ENCODE measurements at places on chromosomes 5 and 9.

DNA sequence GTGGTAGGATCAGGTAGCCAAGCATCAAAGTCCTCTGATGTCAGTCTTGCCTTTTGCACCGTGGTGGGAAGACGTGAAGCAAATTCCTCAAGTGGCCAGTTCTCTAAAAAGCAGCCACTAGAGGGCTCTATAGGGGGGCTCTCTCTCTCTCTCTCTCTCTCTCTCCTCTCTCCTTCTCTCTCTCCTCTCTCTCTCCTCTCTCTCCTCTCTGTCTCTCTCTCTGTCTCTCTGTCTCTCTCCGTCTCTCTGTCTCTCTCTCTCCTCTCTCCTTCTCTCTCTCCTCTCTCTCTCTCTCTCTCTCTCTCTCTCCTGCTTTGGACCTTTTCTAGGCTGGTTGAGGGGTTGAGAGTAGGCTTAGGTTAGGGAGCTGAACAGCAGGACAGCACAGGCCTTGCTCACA lies 13.9 kb upstream of the OSMR start:
- DNase-seq = peak; percentile 45

DNA sequence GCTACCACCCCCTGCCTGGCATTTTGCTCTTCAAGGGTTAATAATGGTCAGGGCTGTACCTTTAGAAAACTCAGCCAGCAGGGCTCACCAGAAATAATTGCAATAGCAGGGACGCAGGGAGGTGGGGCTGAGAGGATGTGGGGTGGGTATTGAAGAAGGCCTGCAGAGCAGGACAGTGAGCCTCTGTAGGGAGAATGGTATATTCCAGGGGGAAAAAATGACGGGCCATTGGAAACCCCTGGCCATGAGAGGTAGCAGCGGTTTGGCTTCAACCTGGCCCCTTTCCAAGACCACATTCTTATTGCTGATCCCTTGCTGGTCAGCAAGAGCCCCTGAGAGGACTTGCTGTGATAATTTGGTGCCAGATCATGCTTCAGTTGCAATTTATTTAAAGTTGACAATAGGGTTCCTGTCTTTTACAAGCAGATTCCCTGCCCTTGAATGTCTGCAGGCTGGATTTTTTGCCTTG lies 36.7 kb upstream of the CTNNA1 start:
- peak; percentile 61 for DNase-seq

GRCh38 chr5:179816796-179817469 lies 3.8 kb upstream of the SQSTM1 start:
- DNase-seq = peak; percentile 86

- DNase-seq = peak; percentile 48
Measured at GRCh38 chr5:66742083-66742895, 146.1 kb downstream of the MAST4 start.

DNA sequence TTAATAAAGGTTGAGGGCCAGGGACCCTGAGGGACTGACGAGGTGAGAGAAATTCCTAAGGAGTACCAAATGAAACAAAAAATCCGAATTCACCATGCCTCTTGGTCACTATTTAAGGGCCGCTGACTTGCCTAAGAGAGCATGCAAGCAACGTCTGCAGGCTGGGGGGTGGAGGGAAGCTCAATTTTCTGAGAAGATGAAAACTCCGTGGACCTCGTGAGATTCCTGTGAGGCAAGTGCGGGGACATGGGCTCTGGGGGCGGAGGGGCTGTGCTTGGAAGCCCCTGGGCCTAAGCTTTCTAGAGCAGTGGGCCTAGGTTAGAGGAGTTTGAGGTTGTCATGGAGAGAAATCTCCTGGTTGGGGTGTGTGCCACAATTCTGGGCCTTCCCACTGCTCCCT lies 27.5 kb downstream of the NTRK2 start:
- no peak for DNase-seq

DNA sequence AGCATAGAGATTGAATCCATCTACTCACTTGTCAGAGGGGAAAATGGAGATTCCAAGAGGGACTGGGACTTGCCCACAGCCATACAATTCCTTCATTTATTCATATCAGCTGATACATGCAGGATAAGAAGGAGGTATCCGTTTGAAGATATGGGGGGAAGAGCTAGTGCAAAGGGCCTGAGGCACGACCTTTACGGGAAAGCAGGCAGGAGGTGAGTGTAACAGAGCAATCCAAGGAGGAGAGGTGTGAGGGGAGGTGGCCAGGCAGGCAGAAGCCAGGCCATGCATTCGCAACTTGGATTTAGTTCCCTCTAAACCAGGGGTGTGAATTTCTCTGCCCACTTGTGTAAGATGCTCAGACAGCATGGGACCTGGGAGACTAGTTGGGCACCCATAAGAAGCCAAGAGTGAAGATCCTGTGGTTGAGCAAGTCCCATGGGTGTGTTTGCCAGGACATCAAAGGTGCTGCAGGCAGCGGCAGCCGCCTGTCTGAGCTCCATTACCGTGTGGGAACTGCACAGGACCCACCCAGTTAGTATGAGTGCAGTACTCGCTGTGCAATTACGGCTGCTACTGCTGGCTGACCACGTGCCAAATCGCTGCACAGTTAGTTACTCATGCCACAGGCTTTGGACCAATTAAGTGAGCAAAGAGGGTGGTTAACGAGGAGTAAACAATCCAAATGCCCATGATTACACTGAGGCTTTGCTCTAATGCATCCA lies 31.4 kb upstream of the FAT2 start:
- DNase-seq = no peak

DNA sequence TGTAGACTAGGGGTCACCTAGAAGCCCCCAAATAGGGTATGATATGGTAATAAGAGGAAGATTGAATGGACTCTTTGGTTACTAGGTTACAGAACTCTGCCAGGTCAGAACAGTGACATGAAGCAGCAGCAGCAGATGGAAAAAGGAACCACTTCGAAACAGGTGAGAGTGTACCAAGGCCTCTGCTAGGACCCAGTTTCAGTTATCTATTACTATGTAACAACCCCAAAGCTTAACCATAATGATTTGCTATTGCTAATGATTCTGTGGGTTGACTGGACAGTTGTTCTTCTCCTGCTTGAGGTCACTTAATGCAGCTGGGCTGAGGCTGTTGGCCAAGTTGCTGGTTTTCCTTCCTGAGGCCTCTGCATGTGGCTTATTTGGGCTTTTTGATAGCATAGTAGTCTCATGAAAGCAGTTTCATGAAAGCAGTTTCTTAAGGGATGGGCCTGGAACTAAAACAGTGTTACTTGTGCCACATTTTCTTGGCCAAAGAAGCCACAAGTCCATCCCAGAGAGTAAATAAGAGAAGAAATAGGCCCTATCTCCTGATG lies 17.6 kb downstream of the C9orf43 start:
- DNase-seq = no peak

DNA sequence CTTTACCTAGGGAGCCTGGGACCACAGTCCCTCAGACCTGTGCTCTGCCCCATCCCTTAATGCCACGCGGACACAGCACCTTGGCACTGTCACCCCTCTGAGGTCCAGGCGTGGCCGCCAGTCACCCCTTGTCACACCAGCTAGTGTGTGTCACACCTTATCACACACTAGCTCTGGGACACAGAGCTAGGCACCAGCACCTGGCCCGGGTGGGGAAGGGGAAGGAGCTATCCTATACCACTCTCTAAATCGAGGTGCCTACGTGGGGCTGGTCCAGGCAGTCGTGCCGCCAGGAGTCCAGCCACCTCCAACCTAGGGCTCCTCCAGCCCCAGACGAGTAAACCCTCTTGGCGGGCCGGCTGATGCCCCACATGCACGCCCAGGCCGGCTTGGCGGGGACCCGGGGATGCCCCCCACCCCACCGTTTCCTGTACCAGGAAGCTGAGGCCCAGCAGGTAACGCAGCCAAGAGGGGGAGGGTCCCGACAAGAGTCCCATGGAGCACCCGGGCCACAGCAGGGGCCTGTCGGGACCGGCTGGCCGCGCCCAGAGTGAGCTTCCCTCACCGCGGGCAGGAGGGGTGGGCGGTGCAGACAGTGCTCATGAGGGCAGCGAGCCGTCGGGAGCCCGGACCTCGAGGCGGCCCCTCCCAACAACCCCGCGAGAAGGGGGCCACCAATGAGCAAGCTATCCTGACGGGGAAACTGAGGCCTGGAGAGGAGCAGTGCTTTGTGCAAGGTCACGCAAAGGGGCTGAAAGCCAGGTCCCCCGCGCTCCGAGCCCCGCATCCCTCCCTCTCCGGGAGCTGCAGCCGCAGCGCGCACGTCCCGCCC lies 550 bp downstream of the CORO2A start:
- peak; percentile 88 for DNase-seq

DNA sequence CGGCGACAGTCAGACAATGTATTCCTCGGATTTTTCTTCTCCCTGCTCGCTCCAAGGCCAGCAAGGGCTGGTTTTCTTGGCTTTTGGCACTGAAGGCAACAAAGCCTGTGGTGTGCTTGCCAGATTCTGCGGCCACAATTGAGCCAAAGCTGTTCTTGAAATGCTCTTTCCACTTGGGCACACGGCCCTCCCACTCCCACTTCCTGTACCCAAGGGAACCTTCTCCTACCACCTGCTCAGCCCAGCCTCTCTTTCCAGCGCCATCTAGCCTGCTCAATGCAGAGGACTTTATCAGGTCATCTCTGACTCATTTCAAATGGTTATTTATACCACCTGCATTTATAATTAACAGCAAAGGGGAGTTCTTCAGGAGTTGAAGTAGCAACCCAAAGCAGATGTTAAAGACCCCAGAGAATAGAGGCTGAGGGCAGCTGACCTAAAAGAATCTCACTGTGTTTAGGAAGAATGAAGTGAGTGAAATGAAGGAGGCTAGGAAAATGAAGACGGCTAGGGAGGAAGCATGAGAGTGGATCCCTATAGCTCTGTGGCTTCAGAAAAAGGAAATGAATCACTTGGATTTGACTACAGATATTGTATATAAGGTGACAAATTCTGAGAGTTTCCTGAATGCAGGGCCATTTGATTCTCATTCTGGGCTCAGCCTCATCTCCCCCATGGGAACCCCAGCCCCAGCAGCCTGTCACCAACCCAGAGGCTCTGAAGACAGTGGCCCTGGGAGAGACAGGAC lies 439.0 kb downstream of the ENC1 start:
- no peak for DNase-seq

- DNase-seq = no peak
Measured at GRCh38 chr9:78697618-78698017, 400.7 kb downstream of the PSAT1 start.

DNA sequence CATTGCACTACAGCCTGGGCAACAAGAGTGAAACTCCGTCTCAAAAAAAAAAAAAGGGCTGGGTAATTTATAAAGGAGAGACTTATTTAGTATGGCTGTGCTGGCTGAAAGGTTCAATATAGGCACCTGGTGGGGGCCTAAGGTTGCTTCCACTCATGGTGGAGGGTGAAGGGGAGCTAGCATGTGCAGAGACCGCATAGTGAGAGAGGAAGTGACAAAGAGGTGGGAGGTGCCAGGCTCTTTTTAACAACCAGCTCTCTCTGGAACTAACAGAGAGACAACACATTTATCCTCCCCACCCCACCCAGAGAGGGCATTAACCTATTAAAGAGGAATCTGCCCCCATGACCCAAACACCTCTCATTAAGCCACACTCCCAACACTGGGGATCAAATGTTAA lies 28.9 kb upstream of the SERINC5 start:
- DNase-seq = no peak

- no peak for DNase-seq
Measured at GRCh38 chr5:97085459-97086181, 56.8 kb downstream of the LIX1 start.

GRCh38 chr5:111984044-111984443 lies 227.1 kb upstream of the NREP start:
- DNase-seq = peak; percentile 16

DNA sequence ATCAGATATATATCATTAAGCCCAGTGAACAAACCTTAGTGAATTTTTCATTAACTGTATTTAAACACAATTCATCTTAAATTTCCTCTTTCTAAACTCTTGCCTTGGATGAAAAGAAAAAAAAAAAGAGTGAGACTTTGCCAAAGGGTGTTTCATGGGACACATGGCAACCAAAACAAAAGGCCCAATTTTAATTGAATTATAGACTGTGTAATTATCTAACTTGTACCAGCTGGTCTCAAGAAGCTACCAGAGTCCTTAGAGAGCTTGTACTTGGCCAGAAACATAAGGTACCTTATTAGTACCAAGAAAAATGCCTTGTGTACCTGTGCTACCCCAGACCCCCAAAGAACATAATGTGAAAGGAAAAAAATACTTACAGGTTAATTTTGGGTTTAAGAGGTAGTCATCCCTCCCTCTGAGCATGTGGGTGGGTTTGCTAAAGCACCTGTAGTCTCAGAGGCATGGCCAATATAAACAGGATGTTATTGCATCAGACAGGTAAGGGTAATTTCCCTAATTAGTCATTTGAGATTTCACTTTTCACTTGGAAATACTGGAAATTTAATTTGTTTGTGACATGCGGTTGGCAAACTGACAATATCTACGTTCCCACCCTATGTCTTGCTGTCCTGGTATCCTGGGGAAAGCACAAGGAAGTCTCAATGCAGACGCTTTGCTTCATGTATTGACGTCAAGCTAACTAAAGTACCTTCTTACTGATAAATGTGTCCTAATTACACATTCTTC lies 90.1 kb downstream of the SNCAIP start:
- DNase-seq = no peak

DNA sequence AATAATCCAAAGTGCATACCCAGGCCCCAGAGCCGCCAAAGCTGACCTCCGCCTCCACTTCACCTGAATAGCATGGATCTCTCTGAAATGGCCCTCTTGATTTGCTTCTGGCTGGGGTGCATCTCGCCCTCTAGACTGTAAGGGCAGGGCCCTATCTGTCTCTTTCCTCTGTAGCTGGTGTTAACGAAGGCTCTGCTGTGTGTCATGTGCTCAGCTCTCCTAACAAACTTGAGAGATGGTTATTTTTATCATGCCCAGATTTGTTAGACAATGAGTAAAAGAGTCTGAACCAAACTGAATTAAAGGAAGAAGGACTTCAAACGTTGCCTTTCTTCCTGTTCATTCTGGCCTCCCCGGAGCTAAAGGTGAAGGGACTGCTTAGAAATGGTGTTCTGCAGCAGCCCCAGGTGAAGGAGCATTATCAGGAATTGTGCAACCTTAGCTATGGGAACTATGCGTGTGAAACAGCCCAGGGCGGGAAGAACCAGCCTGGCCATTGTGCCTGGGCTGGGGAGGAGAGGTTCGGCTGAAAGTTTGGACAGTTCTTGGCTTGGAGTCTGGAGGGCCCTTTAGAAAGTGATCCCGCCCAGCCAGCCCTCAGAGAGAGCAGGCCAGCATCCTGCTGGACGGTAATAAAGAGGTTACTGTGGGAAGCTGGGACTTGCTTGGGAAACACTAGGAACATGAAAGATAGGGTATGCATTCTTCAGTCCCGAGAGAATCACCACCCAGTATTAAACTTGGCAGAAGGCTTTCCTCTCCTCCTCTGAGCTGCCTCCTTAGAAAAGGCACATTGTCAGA lies 73.5 kb downstream of the WWC1 start:
- peak; percentile 54 for DNase-seq

- peak; percentile 12 for DNase-seq
Measured at GRCh38 chr5:120734033-120734432, 269.9 kb downstream of the PRR16 start.

All from H7 (cell line).